Anterior cingulate cortex (tissue), 58 donors: ENCODE measurements at places on chromosomes 3 and 15.
A peak's percentile ranks its signal among the peaks of the same experiment; 100 is the strongest.

- peak; percentile 23 for DNase-seq
Observed at GRCh38 chr3:39148435-39149058, 4.8 kb downstream of the CSRNP1 start.

GRCh38 chr3:139455855-139456254, 20.5 kb downstream of the RBP2 start:
- no peak for DNase-seq

- DNase-seq = no peak
Observed at GRCh38 chr3:58055314-58055713, 47.1 kb downstream of the FLNB start.

GRCh38 chr3:108555966-108556581, 33.2 kb downstream of the CIP2A start:
- DNase-seq = no peak

GRCh38 chr15:96969732-96970710, 639.5 kb downstream of the NR2F2 start:
- DNase-seq = no peak

- DNase-seq = no peak
Observed at GRCh38 chr3:162338514-162338913, 841.9 kb downstream of the OTOL1 start.

GRCh38 chr3:182886497-182886896, 93.2 kb downstream of the ATP11B start:
- no peak for DNase-seq

DNA sequence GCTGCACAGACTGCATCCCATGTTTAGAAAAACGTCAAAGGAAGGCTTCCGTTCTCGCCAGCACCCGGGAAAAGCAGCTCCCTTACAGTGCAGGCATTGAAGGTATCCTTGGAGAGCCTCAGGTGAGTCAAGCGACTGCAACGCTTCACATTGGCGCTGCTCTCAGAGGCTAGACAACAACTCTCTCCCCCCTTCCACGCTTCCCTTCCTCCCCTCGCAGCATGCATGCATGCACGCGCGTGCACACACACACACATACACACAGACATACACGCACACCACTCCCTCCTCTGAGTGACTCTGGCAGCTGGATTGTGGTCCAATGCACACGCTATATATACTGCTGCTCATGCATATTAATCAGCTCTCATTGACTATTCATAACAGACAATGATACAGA, 191.1 kb downstream of the PDZRN3 start:
- DNase-seq = no peak

- no peak for DNase-seq
Observed at GRCh38 chr3:155184011-155184410, 103.9 kb downstream of the MME start.

GRCh38 chr3:46356909-46357308, 3.0 kb downstream of the CCR2 start:
- DNase-seq = no peak

DNA sequence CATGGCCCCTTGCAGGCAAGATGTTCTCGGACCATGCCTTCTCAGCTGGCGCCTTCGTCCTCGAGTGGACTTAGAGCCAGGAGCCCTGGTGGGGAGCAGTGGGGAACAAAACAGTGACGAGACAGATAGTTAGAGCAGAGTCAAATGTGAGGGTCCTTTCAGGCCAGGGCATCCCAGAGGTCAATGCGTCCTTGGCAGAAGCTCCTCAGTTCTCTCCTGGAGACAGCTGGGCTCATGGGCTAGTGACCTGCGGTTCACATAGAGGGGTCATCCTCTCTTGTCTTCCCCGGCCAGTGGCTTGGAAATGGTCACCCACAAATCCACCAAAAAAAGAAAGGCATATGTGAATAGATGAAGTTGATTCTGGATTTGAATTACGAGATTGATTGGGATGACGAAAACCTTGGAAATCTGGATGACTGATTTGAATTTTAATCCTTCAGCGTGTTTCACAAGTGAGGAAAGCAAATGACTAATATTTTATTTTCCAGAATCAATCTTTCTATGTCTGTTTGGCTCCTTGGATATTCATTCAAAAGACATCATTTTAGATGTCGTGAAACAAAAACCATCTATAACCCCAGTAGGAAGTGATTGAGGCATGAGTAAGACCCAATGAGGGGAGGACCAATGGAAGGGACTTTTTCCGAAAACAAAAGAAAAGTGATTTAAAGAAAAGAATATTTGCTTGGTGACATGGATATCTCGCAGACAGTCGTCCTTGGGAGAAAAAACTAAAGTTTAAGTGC, 84.5 kb downstream of the ASB7 start:
- no peak for DNase-seq

DNA sequence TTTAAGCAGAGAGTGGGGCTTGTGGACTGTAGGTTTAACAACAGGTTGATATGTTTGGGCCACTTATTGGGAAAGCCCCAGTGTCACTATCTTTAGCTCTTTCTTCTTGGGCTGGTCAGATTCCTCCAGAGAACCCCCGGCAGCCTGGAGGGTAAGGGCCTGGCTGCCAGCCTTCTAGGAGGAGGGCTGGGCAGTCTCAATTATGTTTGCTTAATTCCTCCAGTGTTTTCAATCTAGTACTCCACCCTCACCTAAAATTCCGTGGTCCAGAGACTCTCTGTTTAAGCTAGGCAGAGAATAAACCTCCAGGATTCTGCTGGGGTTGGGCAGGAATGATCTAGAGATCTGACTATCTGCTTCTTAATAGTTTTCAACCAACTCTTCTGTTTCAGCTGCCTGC, 5.3 kb downstream of the ASB14 start:
- no peak for DNase-seq

- peak; percentile 61 for DNase-seq
Observed at GRCh38 chr15:32671339-32672325, 30.1 kb downstream of the SCG5 start.

DNA sequence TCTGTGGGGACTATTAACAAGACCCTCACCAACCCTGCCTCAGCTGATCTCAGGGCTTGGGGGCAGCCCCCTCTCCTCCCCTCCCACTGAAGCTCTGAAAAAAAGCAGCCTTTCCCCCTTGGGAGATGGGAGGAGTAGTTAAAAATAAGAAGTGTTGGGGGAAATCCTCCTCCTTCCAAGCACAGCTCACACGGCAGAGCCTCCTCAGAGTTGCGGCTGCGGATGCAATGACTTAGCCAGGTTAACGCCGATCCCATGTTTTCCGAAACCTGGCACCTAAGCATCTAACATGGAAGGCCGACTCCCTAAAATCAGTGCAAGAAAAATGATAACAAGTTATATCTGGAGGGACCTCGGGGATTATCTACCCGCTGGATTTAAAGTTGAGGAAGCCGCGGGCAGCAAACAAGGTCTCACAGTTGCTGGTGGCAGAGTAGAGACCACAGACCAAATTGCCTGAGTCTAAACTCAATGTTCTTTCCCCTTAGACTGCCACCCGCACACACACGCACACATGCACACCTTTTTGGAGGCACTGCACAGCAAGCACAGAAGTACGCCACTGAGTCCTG, 1.1 kb upstream of the TPM1 start:
- no peak for DNase-seq

- no peak for DNase-seq
Observed at GRCh38 chr3:40770061-40770460, 245.3 kb downstream of the ZNF621 start.

DNA sequence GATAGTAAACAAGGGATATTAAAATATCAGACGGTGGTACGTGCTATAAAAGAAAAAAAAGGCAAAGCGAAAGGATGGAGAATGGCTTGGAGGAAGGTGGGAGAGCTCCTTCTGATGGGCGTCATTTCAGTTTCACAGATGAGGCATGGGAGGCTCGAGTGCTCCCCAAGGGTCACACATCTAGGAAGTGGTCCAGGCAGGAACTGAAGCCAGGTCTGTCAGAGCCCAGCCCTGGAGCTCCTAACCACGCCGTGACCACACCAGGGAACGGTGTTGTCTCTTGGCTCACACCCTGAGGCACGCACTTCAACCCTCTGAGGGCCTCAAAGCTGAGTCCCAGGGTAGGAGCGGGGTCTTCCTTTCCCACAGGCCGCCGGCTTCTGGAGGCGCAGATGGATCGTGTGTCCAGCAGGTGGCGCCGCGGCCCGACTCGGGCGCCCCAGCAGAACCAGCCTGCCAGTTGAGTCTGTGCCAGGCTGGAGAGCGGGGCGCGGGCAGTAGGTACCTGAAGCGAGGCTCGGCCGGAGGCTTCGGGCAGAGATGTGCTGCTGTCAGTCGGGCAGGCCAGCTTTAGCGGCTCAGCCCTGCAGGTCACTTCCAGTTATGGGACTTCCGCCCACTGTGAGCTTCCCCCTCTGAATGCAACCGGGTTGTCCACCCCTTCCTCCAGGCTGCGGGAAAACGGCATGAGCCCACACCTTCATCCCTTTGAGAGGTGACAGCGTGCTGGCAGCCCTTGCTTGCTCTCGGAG, 68.1 kb downstream of the SLC6A1 start:
- DNase-seq = peak; percentile 51

DNA sequence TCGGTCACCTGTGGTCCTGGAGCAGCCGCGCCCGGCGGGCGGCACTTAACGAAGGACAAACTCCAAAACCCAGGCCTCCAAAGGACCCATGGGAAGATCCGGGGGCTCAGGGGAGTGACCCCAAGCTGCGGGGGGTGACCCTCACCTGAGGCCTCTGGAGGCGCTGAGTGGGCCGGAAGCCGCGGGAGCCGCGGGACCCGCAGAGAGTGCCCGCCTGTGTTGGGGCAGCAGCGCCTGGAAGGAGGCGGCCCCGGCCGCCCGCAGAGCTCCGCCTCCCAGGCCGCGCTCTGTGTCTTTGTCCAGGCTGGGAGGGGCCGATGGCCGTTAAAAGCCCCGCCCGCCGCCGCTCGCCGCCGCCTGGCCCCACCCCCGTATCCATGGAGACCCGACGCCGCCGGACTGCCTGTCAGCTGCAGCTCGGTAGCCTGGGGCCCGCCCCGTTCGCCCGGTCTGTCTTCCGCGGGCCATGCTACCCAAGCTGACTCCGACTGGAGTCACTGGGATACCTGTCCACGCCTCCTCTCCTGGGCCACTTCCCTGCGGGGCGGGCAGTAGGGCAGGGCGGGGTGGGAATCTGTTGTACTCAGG, 15.3 kb upstream of the FANCD2 start:
- DNase-seq = peak; percentile 85

- no peak for DNase-seq
Observed at GRCh38 chr3:86594838-86595237, 396.1 kb downstream of the VGLL3 start.

DNA sequence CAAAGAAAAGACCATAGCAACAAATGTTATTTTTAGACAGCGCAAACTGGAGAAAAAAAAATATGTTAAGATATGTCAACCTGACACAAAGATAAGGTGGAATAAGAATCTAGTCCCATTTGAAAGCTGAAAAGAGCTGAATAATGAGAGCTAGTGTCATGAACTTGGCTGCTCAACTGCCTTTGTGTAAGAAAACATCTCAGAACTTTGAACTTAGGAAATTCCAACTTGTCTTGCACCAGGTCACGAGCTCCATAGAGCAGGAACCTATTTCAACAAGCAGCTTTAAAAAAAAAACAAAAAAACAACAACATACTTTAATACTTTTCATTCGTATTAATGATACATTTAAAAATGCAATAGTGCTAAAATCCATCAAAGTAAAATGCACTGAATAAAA, 79.5 kb downstream of the ZNF280D start:
- DNase-seq = no peak

DNA sequence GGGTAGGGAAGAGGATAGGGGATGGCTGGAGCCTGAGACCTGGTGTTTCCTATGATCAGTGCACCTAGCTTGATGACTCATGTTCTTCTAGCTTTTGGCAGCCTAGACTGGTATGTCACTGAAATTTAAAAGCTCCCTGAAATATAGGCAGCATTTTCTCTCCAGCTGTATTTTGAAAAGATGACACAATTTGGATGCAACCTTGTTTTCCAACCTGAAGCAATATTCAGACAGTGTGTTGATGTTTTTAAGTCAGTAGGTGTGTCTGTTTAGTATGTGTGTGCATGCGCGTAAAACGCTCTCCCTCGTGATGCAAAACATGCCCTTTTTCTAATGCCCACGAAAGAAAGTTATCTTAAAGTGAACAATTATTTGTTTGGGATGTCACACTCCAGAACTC, 58.5 kb downstream of the RPL22L1 start:
- DNase-seq = no peak

DNA sequence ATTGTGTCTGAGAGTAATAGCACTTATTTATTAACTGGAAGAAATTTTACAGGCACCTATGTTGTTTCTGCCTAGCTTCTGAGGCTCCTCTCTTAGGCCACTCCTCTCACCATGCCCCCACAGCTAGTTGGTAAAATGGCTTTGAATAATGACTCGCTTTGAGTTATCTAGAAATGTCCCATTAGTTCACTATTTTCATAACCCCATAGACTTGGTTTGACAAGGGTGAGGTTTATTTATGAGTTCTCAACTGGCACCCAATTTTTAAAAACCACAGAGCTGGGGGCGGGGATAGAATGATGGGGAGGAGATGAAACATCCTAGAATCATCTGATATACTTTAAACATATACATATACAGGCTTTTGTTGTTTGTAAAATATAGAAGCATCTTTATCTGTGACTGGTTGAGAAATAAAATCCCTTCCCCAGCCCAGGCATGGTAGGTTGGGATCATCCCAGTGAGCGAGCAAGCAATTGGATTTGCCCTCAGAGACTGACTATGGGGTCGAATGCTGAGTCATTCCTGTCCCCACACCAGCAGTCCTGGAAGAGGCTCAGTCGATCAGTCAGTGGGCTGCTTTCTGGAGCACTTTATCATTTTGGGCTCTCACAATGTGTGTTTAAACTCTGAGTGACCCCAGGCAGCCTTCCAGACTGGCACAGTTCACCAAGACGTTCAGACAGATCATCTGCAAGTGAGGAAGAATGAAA, 60.2 kb upstream of the TSEN2 start:
- DNase-seq = no peak

DNA sequence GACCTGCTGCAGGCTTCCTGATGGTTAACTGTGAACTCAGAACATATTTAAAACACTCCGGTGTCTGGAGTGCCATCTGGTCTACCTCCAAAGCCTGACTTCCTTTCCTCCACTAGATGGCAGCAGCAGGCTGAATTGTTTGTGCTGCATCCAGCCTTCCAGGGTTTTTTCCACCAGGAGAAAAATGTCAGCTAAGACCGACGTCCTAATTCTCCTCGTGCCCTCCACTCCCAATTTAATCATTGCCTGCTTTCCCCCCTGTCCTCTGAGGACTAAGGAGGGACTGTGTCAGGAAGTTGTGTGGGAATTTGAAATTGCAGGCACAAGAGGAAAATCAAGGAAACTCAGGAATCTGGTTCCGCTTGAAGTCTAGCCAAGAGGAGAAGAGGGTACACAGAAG, 165.2 kb upstream of the UMPS start:
- DNase-seq = peak; percentile 54
